ENCODE measurements at places on chromosomes 4 and X. TPM values are rescaled to one million over a fixed set of nuclear protein-coding genes. Genes with fewer than 3 reads are reported as not detected.

DNA sequence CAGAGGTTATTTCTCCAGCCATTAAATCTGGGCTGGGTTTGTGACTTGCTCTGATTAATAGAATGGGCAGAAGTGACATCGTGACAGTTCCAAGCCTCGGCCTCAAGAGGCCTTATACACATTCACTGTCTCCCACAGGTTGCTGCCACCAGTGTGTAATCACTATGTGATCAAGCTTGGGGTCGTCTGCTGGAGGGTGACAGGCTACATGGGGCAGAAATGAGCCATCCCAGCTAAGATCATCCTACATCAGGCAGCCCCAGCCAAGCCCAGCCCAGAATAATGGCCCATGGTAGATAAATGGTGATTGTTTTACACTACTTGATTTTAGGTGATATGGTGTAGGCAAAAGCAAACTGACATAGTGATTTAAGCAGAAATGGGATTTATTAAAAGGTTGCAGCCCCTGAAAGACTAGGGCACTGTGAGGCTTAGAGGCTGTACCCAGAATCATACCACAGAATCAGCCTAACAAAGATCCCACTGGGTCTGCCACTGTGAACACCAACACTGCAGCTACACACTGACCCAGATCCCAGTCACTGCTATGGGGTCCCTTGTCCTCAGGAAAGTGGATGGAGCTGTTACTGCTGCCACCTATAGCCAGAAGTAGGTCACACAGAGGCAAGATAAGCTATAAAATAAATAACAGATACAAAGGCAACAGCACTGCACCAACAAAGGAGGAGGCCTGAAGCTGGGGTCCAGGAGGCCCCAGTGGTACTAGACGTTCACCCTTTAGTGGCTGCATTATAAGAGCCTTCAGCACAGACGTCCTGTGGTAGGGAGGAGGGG, 159.6 kb upstream of the RBPJ start:
- DNase-seq, result no peak

DNA sequence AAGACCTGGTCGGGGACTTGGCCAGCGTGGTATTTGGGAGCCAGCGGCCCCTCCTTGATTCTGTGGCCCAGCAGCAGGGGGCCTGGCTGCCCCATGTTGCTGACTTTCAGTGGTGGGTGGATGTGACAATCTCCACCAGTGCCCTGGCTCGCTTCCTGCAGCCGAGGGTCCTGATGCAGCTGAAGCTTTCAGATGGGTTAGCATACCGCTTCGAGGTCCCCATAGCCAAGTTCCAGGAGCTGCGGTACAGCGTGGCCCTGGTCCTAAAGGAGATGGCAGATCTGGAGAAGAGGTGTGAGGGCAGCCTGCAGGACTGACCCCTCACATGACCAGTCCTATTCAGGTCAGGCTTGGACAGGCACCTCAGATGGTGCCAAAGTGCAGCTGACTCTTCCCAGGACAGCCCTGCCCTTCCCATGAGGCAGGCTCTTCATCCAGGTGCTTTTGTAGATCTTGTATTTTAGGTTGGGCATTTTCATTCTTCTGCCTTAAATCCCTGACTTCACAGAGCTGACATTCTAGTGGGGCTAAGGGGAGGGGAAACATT, 15.1 kb downstream of the LNX1 start:
- no peak for DNase-seq

GRCh38 chrX:68930542-68931317, 101.9 kb downstream of the EFNB1 start:
- DNase-seq, result no peak

GRCh38 chr4:71063711-71064110, 70.3 kb downstream of the DCK start:
- DNase-seq, result no peak

Gene KIF4A
- total RNA-seq, result 44.8 TPM

Gene GC
- not detected for total RNA-seq

- no peak for DNase-seq
These were observed 185.3 kb downstream of the MAPK10 start for GRCh38 chr4:86174506-86174905.

DNA sequence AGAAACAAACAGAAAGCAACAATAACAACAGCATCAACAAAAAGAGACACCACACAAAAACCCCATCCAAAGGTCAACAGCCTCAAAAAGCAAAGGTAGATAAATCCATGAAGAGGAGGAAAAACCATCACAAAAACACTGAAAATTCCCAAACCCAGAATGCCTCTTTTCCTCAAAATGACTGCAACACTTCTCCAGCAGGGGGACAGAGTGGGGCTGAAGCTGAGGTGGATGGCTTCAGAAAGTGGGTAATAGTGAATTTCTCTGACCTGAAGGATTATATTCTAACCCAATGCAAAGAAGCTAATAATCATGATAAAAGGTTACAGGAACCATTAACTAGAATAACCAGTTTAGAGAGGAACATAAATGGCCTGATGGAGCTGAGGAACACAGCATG, 888.2 kb downstream of the RAB28 start:
- no peak for DNase-seq

GRCh38 chr4:144970597-144970996, 127.4 kb downstream of the ANAPC10 start:
- no peak for DNase-seq

DNA sequence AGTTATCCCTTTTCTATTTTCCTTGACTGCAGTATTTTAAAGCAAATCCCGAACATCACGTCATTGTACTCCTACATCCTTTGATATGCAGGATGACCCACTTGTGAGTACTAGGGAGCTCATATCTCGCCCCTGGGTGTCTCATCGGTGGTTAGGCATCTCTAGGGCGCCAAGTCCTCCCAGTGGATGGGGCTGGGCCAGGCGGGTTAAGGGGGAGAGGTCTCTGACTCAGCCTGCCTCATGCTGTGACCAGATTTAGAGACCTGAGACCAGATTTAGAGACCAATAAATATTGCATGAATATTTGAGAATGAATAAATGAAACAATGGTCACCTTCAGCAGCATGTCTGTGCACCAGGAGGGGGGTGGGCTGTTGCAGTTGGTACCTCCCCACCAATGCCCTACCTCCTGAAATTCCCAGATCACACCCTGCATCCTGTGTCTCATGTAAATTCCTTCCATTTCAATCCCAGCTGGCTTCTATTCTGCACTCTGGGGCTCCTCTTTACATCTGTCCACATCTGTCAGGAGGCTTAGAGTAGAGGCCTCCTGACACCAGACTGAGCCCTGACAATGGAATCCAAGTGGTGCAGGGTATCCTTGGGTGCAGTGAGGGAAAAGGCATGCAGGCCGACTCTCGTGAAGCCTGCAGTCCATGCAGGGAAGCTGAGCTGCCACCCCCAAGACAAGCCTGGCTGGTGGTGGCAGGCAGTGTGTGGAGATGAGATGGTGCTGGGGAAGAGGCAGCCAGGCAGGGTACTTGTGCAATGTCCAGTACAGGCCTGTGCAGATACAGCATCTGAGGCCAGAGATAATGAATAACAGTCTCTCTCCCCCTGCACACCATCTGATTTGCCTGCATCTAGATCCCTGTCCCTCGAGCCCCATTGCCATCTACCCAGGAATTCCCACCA, 5.2 kb downstream of the APLN start:
- peak; percentile 45 for DNase-seq

Gene CTAG1B
- not detected for total RNA-seq

GRCh38 chr4:44651425-44651824, at the start of gene YIPF7:
YIPF7 (minus strand) TSS chr4:44651625; CDS start chr4:44650100, 1,525 bp downstream.
- DNase-seq, result no peak

Gene NEXMIF
- not detected for total RNA-seq

Gene MYOZ2
- total RNA-seq, result 0.10 TPM

DNA sequence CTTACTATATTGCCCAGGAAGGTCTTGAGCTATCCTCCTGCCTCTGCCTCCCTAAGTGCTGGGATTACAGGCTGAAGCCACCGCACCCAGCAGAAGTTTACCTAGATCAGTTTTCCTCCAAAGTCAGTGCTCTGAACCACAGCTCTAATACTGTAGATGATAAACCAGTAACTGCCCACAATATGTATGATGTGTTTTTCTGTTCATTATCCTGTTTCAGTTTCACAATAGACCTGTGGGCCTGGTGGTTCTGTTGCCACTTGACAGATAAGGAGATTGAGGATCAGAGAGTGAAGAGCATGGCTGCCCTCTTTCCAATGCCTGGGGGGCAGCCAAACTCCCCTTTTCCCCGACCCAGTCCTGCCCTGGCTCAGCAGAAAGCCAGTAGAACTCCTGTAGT, 87.0 kb downstream of the EFNB1 start:
- no peak for DNase-seq

DNA sequence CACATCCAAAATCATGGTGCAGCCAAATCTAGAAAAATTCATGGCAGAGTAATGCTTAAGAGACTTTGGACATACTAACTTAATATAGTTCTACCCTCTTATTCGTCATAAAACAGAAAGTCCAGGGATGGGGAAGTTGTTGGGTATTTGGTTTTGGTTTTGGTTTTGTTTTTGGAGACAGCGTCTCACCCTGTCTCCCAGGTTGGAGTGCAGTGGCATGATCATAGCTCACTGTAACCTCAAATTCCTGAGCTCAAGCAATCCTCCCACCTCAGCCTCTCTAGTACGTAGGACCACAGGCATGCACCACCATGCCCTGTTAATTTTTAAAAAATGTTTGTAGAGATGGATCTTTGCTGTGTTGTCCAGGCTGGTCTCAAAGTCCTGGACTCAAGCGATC, 271.8 kb upstream of the TENM3 start:
- DNase-seq, result peak; percentile 55

GRCh38 chrX:74230094-74230493, 73.9 kb upstream of the ZCCHC13 start:
- no peak for DNase-seq

DNA sequence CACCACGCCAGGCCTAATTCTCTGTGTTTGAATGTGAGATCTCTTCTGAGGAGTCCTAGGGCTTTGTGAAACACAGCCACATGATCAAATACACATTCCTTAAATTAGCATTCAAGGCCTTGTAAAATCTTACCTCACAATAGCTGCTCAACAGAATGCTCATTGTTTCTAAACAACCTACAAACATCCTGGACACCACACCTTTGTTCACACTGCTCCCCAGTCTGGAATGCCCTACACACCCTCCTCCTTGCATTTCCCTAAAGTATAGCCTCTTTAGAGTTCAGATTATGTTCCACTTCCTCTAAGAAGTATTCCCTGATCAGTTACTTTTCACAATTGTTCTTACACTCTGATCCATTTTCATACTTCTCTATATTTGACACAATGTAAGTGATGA, 110.6 kb downstream of the AGTR2 start:
- no peak for DNase-seq

DNA sequence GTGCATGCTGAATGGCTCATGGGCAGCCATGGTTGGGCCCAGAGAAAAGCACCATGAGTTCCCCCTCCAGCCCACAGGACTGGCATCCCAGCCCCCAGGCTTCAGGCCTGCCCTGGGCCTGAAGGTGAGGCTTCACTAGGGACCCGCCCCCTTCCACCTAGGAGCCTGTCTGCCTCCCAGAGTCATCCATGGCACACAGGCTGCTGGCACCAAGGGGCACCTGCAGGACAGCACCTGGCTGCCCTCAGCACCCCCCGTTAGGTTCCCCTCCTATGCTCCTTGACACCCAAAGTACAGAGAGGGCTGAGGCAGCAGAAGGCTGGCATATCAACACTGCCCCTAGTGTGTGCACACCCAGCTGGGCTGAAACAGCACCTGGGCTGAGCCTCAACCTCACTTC, 566.7 kb upstream of the PCDH7 start:
- DNase-seq, result no peak

Gene ANKRD50
- total RNA-seq, result 33.0 TPM

GRCh38 chrX:84188320-84188834, 378 bp upstream of the RPS6KA6 start:
- DNase-seq, result no peak

DNA sequence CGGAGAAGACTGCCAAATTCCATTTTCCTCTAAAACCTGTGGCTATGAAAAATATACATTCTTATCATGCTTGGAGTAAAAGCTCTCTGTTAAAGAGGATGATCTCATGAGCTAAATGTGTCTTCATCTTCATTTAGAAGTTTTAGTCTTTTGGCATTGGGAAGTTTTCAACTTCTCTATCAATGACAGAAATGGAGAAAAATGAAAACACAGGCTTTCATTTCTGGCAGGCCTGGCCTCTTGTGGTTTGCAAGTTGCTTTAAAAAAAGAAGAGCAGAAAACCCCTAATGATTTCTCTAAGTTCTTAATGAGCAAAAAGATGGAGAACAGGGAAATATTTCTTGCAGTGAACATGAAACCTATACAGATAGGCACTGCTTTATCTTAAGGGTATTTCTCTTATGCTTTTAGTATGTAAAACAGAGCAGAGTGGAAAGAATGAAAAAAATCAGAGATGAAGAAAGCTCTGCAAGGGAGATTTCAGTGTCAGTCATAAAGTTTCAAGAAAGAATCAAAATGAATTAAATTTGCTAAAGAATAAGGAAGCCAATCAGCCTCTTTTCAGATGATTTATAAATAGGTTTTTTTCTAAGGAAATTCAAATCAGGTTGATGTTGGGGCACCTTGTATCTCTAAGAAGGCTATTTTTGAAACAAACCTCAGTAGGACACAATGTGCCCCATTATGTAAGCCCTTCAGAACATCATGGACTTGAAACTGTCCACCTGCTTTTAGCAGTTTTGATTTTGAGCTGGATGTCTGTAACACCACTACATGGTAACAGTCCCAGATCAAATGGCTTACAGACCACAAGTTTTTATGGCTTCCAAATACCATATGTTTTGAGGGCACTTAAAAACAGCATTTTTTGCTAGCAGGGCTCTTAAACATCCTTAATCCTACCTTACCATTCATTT, 225.0 kb downstream of the GRIA3 start:
- no peak for DNase-seq

- DNase-seq, result no peak
These were observed 56.9 kb downstream of the FAT1 start for GRCh38 chr4:186666750-186667149.
